ENCODE measurements at places on chromosomes 4 and X.

- DNase-seq, result no peak
Measured at GRCh38 chr4:121377076-121377475, 3.7 kb downstream of the QRFPR start.

- no peak for DNase-seq
Measured at GRCh38 chr4:2925931-2926860, 37.0 kb downstream of the NOP14 start.

- DNase-seq, result no peak
Measured at GRCh38 chr4:42906341-42906740, 13.8 kb downstream of the GRXCR1 start.

DNA sequence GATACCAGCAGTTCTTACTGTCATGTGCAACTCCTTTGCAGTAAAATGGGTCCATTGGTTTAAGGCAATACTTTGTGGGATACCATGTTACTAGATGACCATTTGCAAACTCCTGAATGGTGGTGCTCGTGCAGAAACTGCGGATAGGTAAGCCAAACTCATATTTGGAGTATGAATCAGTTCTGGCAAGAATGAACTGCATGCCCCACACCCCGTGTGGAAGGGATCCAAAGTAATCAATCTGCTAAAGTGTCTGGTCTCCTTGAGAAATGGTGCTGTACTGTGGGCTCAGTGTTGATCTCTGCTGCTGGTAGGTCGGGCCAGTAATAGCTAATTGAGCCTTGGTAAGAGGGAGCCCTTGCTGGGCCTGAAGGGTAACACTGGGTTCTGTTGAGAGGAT lies 4.2 kb upstream of the TAB3 start:
- no peak for DNase-seq

GRCh38 chrX:31223817-31224216 lies 152.0 kb upstream of the FTHL17 start:
- DNase-seq, result peak; percentile 20

- peak; percentile 9 for DNase-seq
Measured at GRCh38 chr4:70863099-70863790, 23.6 kb upstream of the GRSF1 start.

GRCh38 chrX:141158084-141158483 lies 18.8 kb downstream of the LDOC1 start:
- DNase-seq, result no peak

DNA sequence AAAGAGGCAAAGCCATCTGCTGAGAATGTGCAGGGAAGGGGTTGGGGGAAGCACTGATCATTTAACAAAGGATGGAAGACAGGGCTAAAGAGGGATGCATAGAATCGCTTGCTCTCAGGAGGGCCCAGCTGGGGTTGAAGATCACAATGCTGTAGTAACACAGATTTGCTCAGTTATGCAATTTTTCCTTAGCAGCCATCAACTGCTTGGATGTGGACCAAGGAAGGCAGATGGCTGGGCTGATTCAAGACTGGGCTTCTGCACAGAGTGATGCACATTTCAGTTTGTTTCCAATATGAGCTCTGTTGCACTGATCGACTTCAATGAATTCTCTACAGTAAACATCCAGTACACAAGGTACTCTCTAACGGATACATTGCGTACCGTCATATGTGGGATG lies 127.8 kb upstream of the TBL1X start:
- peak; percentile 60 for DNase-seq

GRCh38 chr4:83217721-83218522 lies 66.7 kb downstream of the COQ2 start:
- no peak for DNase-seq

GRCh38 chrX:31713120-31713519 lies 641.3 kb upstream of the FTHL17 start:
- no peak for DNase-seq

Measured in AG08395 (cell line).